Chondrocyte (in vitro differentiated cells): ENCODE measurements at places on chromosomes 1 and 21.

DNA sequence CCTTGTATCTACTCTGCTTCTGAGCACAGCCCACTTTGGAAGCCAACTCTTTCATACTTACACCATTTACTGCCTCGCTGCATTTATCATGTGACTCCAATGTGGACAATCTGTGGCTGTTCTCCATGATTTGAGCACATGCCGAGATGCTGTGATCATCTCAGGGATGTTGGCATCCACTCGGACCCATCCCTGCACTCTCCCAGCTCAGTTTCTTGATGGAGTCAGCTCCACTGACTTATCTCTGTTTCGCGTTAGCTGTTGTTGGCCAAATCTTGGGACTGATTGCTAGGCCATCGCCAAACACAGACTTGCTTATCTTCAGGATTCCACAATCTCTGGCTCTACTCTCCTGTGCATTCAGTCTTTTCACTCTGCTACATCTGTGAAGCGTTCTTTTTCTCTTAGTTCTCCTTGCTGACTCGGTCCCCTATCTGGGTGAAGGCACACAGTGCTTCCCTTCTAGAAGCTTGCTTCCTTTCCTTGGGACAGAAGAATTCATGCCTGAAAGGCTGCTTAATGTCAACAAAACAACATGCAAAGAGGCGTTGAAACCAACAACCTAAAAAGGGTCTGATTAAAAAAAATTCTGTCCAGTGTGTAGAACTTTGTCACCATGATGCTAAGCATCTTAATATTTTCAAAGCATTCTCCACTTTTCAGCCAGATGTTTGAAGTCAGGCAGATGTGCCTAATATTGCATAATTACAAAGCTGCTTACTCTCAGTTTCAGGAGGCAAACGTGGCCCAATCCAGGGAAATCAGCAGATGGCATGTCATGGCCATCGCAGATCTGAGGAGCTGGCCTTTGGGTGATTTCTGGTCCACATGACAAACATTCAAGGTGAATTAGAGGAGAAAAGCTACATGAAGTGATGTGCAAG is 120.7 kb downstream of the NGF start:
- no peak for DNase-seq

DNA sequence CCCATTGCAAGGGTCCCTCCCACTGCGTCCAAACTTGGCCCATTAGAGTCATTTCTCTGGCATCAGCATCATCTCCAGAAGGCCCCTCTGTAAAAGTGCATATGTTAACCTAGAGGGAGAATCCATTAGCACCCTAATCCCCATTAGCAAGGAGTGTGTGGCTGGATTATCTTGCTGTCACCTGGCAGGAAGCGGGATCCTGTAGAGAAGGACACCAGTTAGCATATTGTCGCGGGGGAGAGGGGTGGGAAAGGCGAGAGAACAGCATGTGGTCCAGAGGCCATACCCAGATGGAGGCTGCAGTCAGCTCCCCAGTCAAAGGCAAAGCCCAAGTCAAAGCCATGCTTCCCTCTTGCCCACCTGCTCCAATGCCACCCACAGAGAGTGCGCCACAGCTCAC is 64.0 kb downstream of the OLIG1 start:
- no peak for DNase-seq

- no peak for DNase-seq
Observed at GRCh38 chr1:9292361-9293240, at the start of gene SPSB1. TSS of gene SPSB1 (plus strand) at chr1:9292894. CDS start at chr1:9355892, 62,998 bp downstream.

DNA sequence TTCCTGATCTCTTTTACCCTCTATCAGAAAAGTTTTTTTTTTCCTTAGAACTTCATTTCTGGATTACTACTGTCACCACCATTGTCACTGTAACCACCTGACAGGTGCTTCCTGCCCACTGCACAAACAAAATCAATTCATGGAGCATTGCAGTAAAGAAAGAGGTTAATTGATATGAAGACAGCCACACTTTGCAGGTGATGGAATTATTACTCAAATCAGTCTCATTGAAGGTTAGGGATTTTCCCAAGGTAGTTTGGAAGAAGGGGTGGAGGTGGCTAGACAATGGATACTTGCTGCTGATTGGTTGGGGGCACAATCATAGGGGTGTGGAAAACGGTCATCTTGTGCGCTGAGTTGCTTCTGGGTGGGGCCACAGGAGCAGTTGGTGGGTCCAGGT is 230.8 kb upstream of the CACYBP start:
- DNase-seq: no peak

DNA sequence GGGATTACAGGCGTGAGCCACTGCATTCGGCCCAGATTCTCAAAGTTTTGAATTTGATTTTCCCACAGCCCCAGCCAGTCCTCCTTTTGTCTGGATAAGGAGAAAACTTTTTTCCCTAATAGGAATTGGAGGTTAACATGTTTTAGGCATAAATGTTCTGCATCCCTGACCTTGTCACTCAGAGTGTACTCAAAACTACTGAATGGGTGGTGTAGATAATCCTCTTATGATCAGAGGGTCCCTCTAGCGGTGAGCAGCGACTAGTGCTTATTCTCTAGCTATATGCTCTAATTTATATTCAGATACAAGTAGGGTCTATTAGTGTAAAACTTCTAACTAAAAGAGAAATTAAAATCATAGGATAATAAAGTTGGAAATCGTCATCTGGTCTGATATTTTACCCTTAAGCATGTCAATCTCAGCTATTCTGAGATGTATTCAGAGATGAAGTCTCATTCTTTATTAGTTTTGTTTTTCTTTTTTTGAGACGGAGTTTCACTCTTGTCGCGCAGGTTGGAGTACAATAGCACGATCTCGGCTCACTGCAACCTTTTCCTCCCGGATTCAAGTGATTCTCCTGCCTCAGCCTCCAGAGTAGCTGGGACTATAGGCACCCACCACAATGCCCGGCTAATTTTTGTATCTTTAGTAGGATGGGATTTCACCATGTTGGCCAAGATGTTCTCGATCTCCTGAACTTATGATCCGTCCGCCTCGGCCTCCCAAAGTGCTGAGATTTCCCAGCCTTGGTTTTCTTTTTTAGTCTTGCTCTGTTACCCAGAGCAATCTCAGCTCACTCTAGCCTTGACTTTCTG is 2.7 kb upstream of the PSMD4 start:
- no peak for DNase-seq
